Thymus (tissue), 14 donors: ENCODE measurements at places on chromosomes 2 and 18.

DNA sequence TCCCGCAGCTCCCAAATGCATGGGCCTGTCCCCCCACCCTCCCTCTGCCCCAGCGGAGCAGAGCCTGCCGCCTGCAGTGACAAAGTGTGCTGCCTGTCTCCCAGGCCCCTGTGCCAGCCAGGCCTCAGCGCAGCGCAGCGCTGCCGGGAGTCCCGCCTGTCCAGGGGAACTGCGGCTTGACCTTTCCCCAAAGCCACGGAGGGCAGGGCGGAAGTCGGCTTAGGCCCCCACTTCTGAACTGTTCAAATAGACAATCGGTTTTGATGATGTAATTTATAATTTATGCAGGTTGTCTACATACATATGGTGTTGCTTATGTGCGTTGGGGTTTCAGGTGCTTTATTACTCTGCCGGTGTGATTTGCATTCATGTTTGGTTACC lies 7.1 kb downstream of the GBX2 start:
- no peak for DNase-seq

- DNase-seq, result no peak
Observed at GRCh38 chr2:203722411-203722810, 16.0 kb downstream of the CD28 start.

GRCh38 chr18:48800466-48800865 lies 150.3 kb downstream of the SMAD7 start:
- DNase-seq, result no peak

- no peak for DNase-seq
Observed at GRCh38 chr2:4873876-4874593, 818.1 kb upstream of the SOX11 start.

- no peak for DNase-seq
Observed at GRCh38 chr2:88067189-88067588, 436 bp upstream of the SMYD1 start.

DNA sequence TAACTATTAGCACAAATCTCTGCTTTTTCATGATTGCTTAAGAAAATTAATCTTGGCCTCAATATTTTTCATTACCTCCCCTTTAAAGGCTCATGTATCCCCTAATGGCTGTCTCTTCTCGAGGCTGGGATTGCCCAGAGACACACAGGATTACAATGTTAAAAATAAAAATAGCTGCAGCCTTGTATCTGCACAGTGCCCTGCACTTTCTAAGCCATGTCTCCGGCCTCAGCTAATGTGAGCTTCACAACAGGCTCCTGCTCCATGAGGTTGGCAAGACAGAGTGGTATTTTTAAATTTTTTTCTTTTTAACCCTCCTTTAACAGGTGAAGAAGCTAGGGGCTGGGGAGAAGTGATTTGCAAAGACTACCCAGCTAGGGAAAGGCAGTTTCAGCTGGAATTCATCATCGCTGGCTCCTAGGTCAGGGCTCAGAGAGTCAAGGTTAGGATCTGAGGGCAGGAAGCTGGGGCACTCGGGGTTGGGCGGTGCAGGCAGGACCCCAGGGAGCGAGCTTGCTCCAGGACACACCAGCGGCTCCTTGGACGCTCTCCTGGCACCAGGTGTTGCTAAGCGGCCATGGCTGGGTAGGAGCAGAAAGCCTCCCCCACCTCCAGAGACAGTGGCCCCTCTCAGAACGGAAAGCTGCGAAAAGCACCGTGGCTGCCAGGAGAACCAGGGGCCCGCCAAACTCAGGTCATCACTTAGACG lies 135.6 kb downstream of the SMAD2 start:
- no peak for DNase-seq

DNA sequence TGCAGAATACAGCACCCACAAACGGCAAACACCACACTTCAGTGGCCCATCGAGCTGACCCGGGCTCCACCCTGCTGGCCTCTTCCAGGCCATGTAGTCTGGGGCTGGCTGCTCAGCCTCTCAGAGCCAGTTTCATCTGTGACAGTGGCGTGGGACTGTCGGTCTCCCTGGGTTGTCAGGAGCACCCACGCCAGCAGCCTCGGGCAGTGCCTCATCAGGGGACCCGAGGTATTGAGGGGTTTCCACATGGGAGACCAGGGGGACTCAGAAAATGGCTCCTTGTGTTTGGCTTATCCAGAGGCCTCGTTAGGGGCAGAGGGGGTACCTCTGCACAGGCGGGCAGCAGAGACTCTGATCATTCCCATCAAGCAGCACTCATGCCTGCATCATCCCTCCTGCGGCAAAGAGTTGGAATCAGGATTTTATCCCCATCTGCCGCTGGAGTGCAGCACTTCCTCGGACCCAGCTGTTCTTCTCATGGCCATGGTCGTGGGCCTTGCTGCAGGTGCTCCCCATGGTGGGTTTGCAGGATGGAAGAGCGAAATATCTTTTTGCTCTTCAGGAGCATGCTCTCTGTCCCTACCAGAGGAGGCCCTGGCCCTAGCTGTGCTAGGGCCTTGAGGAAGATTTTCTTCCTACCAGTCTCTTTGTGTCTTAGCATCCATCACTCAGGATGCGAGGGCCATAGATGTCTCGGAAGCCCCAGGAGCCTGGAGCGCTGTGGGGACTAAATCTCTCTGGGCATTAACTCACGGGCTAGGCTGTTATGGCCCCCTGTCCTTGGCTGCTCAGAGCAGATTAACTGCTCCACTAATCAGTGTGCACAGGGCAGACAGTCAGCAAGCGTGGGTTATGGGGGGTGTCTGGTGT lies 100.8 kb downstream of the CLIP4 start:
- DNase-seq, result no peak

GRCh38 chr2:143890798-143891197 lies 629.1 kb downstream of the ZEB2 start:
- DNase-seq, result no peak

GRCh38 chr2:21371499-21372003 lies 247.8 kb downstream of the TDRD15 start:
- no peak for DNase-seq

- no peak for DNase-seq
Observed at GRCh38 chr2:62415019-62415431, 91.0 kb downstream of the TMEM17 start.

- no peak for DNase-seq
Observed at GRCh38 chr2:47870641-47871540, 35.4 kb downstream of the FBXO11 start.

DNA sequence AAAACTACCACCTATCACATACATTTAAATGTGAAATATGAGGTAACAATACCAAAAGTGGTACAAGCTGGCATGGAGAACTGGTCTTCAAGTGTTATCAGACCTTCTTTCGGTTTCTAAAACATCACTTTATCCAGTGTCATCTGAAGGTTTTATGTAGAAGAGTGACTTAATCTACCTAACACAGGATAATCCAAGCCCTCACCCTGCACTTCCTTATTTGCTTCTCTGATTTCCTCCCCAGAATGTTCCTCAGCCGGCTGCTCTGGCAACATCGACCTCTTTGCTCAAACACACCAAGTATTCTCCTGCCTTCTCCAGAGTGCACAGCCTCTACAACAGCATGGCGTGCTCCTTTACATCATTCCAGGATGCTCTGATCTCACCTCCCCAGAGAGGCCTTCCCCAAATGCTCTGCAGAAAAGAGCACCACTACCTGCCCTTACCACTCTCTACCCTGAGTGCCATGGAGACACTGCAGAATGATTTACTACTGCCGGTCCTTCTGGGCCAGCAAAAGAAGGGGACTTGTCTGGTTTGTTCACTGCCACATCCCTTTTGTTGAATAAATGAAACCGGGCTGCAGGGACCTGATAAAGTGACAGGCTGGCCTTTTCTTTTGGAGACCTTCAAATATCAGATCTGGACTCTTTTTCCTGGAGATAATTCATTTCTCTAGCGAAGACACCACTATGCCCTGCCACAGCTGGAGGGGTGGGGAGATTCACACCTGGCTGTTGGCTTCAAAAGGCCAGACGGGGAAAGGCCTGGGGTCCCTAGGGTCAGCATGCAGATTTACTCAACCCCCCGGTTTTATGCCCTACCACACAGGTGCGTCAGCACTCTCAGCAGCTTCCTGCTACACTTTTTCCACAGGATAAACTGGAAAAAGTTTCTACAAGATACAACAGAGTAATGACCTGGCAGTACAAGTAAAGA lies 42.0 kb downstream of the TTR start:
- no peak for DNase-seq

DNA sequence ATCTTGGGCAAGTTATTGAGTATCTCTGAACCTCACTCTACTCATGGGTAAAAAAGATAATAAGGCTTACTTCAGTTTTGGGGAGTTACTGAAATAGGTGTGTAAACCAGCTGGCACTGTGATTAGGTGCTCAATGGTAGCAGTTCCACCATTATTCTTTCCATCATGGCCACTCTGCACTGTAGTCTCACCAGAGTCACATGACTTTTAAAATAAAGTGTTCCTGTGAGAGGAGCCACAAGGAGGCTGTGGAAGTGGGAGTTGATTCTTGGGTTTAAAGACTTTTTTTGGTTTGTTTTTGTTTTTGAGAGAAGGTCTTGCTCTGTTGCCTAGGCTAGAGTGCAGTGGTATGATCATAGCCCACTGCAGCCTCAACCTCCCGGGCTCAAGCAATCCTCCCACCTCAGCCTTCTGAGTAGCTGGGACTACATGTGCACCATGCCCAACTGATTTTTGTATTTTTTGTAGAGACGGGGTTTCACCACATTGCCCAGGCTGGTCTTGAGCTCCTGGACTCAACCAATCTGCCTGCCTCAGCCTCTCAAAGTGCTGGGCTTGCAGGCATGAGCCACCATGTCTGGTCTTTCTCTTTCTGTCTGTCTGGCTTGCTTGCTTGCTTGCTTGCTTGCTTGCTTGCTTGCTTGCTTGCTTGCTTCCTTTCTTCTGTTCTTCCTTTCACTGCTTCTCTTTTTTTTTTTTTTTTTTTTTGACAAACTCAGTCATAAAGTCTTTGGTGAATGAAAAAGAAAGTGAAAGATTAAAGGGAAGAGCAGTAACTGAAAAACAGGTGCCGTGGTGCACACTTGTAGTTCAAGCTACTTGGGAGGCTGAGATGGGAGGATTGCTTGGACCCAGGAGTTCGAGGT lies 21.2 kb upstream of the ACVR1 start:
- peak; percentile 42 for DNase-seq

DNA sequence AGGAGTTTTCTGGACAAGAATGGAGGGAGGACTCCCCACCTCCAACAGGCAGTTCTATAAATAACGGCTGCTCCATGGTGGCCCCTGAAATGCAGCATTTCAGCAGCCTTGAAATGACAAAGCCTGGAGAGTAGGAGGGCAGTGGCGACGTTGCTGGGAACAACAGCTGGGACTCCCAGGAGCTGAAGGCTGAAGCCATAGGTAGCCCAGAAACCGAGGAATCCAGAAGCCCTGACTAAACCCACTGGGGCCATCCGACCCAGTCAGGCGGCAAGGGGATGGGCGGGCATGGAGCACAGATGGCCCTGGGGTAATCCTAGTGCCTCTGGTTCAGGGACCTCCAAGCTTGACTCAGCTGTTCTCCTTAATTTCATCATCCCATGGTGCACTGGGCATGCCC lies 9.0 kb downstream of the PRKAG3 start:
- DNase-seq, result no peak

GRCh38 chr2:117936871-117937428 lies 76.9 kb downstream of the CCDC93 start:
- DNase-seq, result no peak

DNA sequence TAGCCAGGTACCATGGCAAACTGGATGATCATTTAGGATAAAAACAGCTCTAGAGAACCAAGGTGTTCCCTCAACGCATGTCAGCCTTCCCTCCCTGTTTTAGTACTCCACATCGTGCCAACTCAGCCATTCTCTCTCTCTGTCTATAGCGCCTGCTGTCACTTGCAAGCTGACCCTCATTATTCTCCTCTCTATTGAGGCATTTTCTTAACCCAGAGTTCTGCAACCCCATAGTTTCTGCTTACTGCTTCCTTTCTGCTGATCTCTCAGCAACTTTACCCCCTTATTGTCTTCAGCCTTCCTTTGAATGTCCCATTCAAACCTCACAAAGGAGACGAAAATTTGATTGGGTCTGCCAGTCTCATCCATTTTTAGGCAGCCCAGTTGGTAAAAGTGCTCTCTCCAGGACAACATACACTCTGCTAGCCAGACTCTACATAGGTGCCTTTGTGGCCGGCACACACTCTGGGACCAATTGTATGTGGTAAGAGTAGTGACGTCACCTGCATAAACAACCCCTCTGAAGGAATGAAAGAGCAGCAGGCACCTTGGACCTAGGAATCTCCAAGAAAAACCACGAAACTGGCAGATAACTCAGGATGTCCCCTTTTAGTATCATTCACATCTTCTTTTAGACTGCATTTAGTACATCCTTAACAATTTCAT lies 367.2 kb upstream of the KCNH7 start:
- DNase-seq, result no peak

DNA sequence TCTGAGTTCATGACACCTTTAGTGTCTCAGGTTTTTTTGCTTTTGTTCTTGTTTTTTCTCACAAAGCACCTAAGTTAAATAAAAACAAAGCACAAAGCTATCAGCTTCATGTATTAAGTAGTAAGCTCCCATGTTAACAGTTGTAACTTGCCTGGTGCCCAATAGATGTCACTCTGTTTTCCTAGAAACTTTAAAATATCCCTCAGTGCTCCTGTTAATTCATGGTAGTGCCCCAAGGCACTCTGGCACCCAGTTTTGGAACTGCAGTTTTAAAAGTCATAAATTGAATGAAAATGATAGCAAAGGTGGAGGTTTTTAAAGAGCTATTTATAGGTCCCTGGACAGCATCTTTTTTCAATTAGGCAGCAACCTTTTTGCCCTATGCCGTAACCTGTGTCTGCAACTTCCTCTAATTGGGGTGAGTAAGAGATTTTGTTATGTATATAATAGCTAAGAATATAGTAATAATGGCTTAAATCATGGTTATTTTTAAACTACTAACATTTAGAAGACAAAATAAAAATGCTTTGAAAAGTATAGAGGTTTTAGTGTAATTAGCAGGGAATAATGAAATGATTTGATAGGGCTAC lies 555.0 kb upstream of the TMEFF2 start:
- DNase-seq, result no peak

DNA sequence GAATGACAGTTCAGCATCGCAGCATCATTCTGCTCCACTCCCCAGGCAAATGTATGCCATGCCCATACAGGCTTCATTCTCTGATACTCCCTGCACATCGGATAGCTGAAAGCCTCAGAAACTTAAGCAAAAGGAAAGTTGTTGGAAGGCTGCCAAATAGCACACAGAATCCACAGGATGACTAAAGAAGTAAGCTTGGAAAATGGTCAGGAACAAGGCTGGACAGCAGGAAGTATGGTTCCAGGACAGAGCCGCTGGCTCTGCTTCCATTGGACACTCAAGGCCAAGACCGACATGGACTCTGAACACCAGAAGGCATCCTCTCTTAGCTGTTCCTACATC lies 256.5 kb downstream of the CDH20 start:
- DNase-seq, result no peak

- DNase-seq, result no peak
Observed at GRCh38 chr18:2197946-2198345, 373.4 kb downstream of the METTL4 start.

GRCh38 chr2:55425431-55425831 lies 5.8 kb upstream of the CCDC88A start:
- DNase-seq, result no peak
